ENCODE measurements at places on chromosomes 2 and 18. TPM values are rescaled to one million over a fixed set of nuclear protein-coding genes. Genes with fewer than 3 reads are reported as not detected.

MOCOS gene
- 0.36 TPM for total RNA-seq

GRCh38 chr2:71801556-71801955 lies 346.1 kb downstream of the CYP26B1 start:
- no peak for DNase-seq

- DNase-seq = no peak
These were observed 107.3 kb downstream of the MYO1B start for GRCh38 chr2:191352536-191352935.

AKAIN1 gene
- not detected for total RNA-seq

DNA sequence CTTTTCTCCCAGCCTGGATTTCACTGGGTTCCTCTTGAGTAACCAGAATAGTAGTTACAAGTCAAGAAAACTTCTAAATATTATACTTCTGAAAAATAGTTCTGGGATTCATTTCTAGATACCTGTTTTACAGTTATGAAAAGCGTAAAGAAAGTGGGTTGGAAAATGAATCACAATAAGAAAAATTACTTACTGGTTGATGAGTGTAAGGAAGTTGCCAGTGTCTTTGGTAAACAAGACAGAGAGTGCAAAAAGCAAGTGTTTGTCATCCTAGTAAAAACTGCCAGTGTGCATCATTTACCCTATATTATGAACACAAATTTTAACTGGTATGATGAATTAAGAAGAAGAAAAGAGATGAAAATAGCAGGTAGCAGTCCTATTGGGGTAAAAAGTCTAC lies 88.9 kb downstream of the R3HDM1 start:
- no peak for DNase-seq

Measured in activated CD4-positive, alpha-beta memory T cell treated with anti-CD3 and anti-CD28 coated beads for 36 hours (primary cell).